ENCODE measurements at places on chromosomes 3 and 15.

GRCh38 chr3:79517766-79518413, 249.9 kb downstream of the ROBO1 start:
- DNase-seq, result peak; percentile 36

GRCh38 chr3:106628407-106628806, 748.8 kb upstream of the CCDC54 start:
- no peak for DNase-seq

DNA sequence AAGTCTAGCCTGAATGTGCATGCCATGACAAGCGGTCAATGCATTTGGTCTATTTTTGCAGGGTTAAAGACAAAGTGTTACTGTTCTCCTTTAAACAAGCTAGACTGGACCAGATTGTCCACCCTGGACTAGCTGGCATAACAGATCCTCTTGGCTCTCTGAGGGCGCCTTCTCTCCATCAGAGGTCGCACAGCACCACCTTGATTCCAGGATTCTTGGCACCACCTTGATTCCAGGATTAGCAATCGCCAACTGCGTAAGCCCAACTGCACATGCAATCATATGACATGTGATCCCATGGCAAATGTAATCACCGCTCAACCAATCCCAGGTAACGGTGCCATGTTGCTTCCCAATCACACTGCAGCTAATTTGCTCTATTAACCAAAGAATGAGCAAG, 98.6 kb downstream of the OXNAD1 start:
- DNase-seq, result no peak

DNA sequence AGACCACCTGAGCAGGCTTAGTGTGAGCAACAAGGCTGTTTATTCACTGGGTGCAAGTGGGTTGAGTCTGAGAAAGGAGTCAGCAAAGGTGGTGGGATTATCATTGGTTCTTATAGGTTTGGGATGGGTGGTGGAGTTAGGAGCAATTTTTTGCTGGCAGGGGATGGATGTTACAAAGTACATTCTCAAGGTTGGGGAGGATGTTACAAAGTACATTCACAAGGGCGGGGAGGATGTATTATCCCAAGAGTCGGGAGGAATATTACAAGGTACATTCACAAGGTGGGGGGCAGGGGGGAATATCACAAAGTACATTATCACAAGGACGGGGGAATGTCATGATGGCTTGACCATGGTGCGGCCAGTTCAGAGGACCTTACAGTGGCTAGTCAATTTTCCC, 32.9 kb upstream of the OSBPL11 start:
- no peak for DNase-seq

GRCh38 chr3:151989621-151990020, 116.2 kb downstream of the SUCNR1 start:
- DNase-seq, result no peak

DNA sequence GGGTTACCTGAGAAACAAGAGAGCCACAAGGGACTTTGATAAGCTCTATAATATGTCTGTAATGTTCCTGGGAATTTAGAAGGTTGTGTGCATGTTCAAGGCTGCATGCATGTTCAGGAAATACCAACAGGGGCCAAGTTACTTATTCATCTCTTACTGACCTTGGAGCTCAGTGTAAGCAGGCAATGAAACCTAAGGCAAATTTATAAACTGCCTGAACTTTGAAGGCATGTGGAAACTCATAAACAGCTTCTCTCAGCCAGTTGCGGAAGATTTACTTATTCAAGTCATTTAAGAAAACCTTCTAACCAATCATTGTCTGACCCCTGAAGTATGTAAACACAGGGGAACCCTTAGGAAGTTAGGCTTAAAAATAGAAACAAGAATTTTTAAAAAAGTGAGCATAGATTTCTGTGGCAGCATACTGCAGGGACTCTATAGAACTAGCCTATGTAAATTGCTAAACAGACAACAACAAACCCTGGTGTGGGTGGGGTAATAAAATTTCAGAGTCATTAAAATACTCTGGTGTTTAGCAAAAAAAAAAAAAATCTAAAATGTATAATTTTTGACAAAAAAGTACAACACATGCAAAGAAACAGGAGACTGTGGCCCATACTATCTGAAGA, 57.2 kb downstream of the SLC15A2 start:
- no peak for DNase-seq

GRCh38 chr3:11991751-11992150, 12.4 kb upstream of the SYN2 start:
- no peak for DNase-seq

DNA sequence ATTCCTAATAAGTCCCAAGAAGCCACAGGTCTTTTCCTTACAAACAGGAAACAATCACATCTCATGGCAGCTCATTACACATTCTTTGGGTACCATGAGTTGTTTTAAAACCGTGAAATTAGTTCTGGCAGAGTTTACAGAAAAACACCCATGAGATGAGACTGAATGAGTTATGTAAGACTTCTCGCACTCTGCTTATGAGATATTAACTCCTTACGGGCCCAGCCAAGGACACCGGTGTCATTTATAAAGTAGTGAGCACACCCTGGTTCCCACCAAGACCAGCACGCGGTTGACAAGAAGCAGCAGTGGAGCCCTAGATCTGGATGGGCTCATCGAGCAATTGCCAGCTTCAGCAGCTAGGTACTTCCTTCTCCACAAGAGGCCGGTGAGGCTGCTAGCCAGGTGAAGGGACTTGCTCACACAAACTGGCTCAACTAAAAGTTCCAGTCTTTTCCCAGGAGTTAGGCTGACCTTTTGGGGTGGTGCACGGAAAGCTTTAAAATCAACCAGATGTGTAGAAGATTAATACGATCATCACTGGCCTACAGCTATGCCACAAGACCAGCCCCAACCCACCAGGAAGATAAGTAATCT, 318.6 kb upstream of the ICE2 start:
- no peak for DNase-seq

All from iPS-NIHi11 (cell line).